Activated gamma-delta T cell treated with anti-CD3 and anti-CD28 coated beads, Interleukin-2, amount 50 U/mL, for 16 hours (primary cell): ENCODE measurements at places on chromosomes 7 and 10.

- no peak for DNase-seq
These were observed 266.9 kb upstream of the KLF14 start for GRCh38 chr7:131000873-131001272.

DNA sequence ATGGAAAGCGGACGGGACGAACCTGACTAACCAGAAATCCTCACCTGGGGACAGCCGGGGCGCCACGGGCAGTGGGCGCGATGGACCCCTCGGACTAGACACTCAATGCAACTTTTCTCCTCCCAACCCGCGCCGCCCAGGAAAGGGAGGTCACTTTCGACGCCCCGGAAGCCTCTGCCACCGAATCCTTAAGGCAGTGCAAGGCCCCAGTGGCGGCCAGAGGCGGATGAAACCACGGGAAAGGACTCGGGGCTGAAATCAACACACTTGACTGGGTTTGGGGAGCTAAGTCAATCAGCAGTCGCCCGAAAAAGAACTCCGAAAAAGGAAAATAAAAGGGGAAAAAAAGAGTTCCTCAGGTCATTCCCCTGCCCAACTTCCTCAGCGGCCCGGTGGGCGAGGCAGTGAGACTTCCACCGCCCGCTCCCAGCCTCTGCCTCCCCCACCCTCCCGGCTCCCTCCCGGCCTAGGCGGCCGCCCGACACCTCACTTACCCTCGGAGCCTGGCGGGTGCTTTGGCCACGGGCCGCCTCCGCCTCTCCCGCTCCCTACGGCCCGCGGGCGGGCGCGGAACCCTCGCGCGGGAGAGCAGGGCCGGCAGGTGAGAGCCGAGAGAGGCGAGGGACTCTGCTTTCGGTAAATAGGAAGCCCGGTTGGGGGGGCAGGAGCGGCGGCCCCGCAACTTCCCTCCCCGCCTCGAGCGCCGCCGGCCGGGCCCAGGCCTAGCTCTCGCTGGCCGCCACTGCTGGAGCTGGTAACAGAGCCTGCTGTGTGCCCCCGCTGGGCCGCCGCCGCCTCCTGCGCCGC lies 518 bp downstream of the WAPL start:
- DNase-seq = no peak

DNA sequence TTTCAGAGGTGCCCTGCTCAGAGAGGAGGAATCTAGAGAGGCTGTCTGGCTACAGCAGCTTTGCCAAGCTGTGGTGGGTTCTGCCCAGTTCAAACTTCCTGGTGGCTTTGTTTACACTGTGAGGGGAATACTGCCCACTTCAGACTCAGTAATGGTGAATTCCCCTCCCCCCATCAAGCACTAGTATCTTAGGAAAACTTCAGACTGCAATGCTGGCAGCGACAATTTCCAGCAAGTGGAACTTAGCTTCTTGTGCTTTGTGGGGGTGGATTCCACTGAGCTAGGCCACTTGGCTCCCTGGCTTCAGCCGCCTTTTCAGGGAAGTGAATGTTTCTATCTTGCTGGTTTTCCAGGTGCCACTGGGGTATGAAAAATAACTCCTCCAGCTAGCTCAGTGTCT lies 42.8 kb downstream of the CYP2C8 start:
- DNase-seq = no peak

DNA sequence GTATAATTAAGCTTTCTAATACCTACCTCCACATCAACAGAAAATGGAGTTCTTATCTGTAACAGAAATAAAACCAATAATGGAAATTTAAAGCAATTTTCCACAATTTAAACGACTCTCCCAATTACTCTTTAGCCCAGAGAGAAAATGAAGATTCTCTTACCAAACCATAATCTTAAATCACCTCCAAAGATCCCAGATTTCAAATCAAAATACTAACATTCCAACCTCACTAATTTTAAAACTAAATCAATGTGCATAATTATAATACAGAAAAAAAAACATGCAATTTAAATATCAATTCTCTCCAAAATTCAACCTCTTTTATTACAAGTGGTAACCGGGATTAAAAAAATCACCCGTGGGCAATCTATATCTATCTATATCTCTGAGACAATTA lies 1.5 kb downstream of the HERC4 start:
- no peak for DNase-seq

DNA sequence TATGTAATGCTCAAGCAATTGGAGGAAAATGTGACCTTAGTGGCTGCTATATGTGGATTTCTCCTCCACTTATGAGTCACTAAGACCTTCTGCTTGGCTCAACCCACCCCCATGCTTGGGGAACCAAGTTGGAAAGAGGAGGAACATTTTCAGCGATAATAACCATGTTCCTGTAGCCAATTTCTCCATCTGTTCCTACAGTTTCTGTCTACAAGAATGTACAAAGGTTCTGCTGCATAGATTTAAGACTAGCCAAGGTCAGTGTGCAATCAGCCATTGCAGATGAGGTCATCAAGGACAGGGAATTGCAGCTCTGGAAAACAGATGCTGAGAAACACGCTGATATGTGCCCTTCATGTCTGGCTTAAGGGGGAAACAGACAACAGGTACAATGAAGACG lies 5.6 kb upstream of the NRCAM start:
- DNase-seq = no peak

- DNase-seq = no peak
These were observed 336.7 kb upstream of the KLF6 start for GRCh38 chr10:4121502-4122380.

DNA sequence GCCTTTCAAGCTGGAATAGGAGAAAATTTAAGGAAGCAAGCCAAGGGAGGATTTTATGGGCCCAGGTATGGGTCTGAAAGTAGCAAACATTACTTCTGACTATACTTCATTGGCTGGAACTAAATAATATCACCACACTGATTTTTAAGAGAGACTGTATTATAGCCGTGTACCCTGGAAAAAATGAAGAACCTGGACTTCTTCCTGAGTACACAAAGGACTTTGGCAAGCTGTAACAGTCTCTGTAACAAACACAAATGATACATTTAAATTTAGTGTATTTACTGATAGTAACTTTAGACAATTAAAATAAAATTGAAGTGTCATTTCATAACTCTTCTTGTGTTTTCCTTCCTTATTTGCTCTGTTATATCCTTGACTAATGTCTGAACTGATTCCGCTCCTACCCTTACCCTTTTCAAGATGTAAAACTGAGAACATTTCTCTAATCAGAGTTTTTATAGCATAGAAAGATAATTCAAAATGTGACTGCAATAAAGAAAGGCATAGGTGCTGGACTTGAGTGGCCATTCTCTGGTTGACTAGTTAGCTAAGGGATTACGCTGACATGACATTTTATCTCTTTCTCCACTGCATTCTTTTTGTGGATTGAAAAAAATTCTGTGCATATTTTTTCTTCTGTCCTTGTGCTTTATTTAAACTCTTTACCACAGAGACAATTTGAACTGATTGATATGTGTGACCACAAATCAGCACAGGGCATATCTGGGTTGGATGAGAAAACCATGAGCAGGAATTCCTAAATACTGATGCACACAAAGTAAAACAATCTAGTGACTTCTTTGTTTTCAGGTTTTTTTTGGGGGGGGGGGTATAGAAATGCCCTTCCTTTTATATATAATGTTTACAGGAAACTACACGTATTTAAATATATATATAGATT lies 349.7 kb downstream of the MDFIC start:
- DNase-seq = no peak

GRCh38 chr10:118408181-118408580 lies 66.1 kb upstream of the FAM204A start:
- no peak for DNase-seq
